ENCODE measurements at places on chromosomes 16 and 17.

GRCh38 chr16:80804526-80805383, at the start of gene CDYL2:
CDYL2 (minus strand) TSS chr16:80804598; CDS start chr16:80804173, 425 bp downstream.
- peak; percentile 75 for DNase-seq

DNA sequence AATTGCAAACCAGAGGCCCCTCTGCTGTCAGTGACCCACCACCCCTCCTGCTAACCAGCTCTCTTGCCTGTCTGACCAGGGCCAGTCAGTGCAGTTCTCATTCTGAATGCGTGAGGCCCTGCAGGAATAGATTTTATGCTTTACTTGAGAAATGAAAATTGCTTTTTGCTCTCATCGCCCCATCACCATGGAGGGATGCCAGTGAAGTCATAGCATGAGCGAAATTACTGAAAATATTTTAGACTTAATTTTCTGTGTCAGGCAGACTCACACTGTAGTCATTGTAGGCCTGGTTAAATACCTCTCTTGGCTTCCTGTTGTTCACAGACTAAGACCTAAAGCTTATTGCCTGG, 490.5 kb upstream of the CDH5 start:
- DNase-seq = peak; percentile 84

- no peak for DNase-seq
Measured at GRCh38 chr17:20096430-20096829, 87.3 kb downstream of the SPECC1 start.

- DNase-seq = peak; percentile 90
Measured at GRCh38 chr17:14471052-14471451, 170.2 kb downstream of the HS3ST3B1 start.

- DNase-seq = no peak
Measured at GRCh38 chr17:82882715-82883418, 43.0 kb upstream of the ZNF750 start.

- no peak for DNase-seq
Measured at GRCh38 chr17:66446419-66446818, 144.0 kb downstream of the PRKCA start.

DNA sequence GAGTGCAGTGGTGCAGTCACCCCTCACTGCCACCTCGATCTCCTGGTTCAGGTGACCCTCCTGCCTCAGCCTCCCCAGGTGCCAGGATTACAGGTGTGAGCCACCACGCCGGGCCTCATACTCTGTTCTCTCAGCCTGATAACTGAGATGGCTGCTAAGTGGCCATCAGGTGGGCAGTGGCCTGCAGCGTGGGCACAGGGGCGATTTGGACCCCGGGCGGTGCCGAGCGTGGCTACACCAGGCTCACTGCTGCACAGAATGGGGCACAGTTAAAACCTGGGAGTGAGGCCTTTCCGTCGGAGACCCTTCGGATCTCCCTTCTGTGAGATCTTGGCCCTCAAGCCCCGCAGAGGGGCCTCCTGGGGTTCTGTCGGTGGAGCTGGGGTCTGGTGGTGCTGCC, 11.5 kb downstream of the CACNA1H start:
- no peak for DNase-seq

GRCh38 chr16:79986352-79986751, 385.8 kb upstream of the MAF start:
- peak; percentile 7 for DNase-seq

- DNase-seq = peak; percentile 89
Measured at GRCh38 chr16:70694088-70694867, 8.4 kb upstream of the MTSS2 start.

- no peak for DNase-seq
Measured at GRCh38 chr17:72264682-72265405, 144.0 kb downstream of the SOX9 start.

GRCh38 chr16:31225193-31225592, 8.3 kb upstream of the PYDC1 start:
- DNase-seq = no peak

DNA sequence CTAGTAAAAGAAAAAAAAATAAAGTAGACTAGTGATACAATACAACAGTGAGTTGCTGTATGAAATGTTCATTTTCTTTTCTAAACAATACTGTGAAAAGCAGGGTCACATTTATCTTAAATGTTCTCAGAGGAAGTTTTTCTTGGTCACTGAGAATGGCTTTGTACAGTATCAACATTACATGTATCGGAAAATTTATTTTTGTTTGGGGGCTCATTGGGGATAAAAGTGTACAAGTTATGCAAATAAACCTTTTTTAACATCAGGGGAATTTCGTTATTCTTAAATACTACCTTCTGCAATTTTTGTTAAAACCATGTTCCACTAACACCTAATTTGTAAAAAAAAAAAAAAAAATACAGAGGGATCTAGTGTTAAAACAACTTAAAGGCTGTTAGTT, 8.7 kb upstream of the ZNF594 start:
- DNase-seq = no peak

DNA sequence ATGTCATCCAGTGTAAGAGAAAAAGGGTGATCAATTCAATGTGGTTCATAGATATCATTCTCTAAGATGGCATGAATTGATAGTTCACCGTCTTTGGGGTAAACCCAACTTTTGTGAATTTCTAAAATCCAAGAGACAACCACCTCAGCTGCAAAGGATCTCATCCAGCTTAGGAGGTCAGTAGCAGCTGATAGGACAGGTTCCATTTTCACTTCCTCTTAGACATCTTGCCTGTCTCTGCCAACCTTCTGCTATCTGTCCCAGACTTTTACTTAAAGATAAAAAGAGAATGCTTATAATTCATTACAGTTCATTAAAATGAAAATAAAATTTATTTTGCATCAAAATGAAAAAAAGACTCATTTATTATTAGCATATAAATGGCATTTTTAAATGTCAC, 468.2 kb downstream of the XYLT1 start:
- DNase-seq = no peak

DNA sequence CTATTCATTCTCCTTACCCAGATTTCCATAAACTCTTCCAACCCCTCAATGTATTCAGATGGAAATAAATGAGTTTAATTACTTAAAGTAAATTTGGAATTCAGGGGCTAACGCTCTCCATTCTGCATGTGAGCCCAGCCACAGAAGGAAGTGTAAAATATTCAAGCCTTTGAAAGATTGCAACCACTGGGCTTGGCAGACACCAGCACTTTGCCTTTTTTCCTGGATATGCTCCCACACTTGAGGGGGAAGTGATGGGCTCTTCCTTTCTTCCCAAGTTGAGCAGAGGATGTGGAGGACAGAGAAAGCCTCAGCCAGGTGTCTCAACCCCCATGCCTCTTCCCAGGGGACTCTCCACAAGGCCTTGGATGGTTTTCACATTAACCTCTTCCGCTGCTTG, 825.1 kb upstream of the EEF2KMT start:
- DNase-seq = no peak

DNA sequence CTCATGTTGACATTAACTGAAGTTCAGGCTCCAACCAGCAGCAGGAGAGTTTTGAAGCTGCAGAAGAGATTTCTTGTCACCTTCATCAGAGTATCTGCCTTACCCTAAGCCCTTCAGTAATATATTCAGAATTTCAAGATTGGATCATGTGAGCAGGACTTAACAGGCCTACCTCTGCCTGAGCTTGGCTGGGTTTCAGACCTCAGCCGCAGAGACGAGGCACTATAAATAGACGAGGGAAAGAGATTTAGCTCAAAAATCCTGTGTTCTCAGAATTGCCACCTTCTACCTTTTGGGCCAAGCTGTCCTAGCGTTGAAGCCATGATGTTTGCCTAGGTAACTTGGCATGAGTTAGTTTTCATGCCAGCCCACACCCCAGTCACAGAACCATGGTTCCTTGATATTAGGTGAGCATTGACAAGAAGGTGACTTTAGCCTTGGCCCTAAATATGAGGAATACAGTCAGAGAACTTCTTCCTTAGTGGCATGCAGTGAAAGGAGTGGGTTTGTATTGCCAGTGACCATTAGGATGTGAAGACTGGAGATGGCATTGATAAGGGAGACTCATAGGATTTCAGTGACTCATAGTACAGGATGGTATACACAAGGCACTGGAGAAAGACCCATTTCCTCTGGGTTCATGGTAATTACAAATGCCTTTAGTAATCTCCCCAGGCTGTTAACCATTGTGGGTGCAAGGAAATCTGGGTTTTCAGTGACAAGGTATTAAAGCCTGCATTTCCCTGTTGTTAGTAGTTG, 224.3 kb downstream of the MSI2 start:
- peak; percentile 86 for DNase-seq

GRCh38 chr16:23508589-23509440, 1.5 kb downstream of the GGA2 start:
- peak; percentile 54 for DNase-seq

DNA sequence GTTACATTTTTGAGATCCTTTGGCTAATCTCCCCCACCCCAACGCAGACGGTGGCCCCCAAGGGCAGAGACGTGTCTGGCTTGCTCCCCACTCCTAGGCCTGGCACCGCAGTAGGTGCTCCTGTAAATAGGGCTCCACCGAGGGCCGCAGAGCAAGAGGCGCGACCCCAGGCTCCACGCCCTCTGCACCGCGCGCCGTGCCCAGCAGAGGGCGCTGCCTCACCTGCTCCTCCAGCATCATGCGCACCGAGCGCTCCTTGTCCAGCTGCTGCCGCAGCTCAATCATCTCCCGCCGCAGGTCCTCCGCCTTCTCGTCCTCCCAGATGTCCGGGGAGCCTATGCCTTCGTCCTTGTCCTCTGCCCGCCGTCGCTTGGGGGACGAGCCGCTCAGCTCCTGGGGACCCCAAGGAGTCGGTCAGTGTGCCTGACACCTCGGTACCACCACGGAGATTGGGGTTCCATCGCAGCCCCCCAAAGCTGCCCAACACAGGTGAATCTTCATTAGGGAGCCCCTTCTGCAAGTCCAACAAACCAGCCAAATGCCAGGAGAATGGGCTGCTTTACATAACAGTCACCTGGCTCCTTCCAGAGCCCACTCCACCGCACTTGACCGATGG, 11.2 kb downstream of the TFAP4 start:
- DNase-seq = peak; percentile 30

- peak; percentile 64 for DNase-seq
Measured at GRCh38 chr16:17397499-17397891, 73.3 kb downstream of the XYLT1 start.

DNA sequence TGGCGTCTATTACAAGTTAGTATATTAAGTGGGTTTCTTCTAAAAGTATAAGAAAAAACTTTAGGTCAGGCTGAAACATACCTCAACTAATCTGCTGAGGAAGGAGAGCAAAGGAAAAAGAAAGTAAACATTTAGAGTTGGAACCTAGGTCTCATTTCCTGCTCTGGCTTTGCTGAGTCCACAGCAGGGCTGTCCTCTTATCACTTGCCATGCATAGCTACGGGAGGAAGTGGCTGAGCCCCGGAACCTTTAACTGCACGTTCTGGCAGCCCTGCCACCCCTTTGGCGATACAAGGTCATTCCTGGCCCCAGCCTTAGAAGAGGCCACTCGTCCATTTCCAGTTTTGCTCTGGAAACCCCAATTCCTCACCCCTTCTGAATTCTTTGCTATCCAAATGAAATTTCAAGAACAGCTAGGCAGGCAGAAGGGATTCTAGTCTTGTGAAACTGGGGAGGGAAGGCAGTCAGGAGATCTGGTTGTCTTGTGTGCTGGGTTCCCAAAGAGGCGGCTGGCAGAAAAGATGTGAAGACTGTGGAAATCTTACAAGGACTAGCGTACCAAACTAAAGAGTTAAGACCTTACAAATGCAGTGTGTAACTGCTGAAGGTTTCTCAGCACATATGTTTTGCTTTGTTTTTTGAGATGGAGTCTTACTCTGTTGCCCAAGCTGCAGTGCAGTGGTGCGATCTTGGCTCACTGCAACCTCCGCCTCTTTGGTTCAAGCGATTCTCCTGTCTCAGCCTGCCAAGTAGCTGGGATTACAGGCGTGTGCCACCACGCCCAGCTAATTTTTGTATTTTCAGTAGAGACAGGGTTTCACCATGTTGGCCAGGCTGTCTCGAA, 19.1 kb downstream of the WIPI1 start:
- DNase-seq = peak; percentile 17

DNA sequence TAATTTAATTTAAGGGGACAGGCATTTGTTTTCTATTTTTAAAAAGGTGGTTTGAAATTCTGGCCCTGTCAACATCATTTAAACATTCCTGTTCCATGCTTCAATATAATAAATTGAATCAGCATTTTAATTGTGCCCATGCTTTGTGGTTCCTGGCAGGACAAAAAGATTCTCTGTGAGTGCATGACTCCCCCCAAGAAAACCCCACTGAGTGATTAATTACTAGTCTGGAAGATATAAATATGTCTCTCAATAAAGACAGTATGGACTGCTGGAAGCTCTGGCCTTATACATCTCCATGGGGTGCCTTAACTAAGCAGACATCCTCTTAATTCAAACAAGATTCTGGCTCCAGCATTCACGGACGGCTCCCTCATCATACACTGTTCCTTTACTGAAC, 95.0 kb upstream of the PSMD7 start:
- DNase-seq = no peak

DNA sequence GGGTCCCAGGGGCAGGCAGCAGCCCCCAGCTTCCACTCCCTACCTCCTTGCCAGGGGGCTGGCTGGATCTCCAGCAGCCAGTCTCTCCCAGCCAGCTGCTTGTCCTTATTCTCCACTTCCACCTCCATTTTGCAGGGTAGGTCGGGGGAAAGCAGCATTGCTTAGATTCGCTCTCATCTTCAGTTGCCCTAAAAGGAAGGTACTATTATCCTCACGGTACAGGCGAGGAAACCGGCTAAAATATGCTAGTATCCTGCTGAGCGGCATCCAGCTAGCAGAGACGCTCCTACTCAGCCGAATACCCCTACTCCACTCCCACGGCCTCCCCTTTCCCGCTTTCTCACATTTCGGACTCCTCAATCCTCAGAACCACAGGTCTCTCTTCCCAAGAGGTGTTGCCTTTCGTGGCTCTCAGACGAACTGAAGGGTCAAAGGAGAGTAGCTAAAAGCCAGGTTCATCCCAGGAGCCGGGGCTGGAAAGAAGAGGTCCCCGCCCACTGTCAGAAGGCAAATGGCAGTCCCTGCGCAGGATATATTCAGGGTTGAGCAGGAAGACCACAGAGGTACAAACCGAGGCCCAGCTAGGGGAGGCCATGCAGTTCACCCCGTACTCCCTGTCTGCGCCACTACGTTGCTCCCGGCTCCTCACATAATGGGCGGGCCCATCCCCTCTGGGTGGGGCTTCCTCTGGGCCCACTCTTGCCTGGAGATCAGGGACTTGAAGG, 1.7 kb upstream of the RAB11FIP4 start:
- no peak for DNase-seq

- no peak for DNase-seq
Measured at GRCh38 chr16:89994389-89994720, 24.9 kb downstream of the DBNDD1 start.

- peak; percentile 85 for DNase-seq
Measured at GRCh38 chr17:1908699-1909309, 79.0 kb downstream of the RPA1 start.

GRCh38 chr17:49216953-49217650, 6.6 kb downstream of the ABI3 start:
- DNase-seq = no peak

DNA sequence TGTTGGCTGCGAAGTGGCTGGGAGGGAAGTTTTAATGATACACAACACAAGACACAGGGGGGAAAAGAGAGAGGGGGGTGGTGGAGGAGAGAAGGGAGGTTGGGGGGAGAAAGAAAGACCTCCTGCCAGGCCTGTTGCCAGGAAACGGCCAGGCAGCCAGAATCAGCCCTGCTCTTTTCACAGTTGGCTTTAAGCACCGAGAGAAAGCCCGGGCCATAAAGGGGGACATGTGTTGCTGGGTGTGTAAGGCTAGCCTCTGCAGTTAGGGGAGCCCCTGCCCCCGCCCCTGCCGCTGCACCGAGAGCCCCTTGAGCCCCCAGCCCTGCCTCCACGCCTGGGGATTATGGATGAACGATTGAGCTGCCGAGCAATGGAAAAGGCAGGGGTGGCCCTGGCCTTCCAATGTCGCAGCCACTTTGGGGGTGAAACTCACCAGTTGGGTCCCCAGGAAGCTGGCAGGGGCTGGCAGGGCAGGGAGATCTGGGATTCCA, 13.9 kb upstream of the WNT3 start:
- DNase-seq = no peak

Measured in GM23248 (cell line).